ENCODE measurements at places on chromosomes 11 and 22.
A peak's percentile ranks its signal among the peaks of the same experiment; 100 is the strongest.

DNA sequence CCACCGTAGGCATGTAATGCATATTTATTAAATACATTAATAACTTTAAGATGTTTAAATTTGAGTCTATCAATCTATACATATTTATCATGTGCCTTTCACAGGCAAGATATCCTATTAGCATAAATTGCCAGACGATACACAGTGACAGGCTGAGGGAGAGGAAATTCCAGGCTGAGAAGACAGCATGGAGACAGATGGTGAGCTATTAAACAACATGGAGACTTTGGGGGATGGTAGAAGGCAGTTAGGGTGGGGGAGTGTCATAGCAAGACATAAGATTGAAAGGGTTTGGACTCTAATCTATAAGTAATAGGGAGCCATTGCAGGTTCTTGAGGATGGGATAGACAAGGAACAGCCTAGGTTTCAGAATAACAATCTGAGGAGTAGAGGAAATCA lies 138.5 kb downstream of the NXPE2 start:
- ATAC-seq: no peak

- ATAC-seq: no peak
These were observed 831 bp downstream of the CHST1 start for GRCh38 chr11:45664376-45665205.

- ATAC-seq: no peak
These were observed 10.4 kb downstream of the SNAP29 start for GRCh38 chr22:20869234-20869633.

- ATAC-seq: no peak
These were observed 45.6 kb upstream of the GDPD4 start for GRCh38 chr11:77346906-77347603.

DNA sequence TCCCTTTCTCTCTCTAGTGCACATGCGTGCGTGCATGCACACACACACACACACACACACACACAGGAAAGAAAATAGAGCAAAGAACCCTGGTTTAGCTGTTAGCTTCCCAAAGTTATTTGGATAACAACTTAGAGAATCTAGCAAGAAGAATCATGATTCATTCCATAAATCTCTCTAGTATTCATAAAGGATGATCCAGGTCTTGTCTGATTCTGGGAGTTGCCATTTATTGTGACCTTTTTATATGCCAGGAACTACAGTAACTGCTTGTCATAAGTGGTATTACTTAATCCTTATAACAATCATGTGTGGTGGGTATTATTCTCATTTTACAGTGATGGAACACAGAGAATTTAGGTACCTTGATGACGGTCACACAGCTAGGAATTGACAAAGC lies 141.5 kb upstream of the MTMR2 start:
- no peak for ATAC-seq

- no peak for ATAC-seq
These were observed 15.9 kb downstream of the MRGPRG start for GRCh38 chr11:3202759-3203158.

GRCh38 chr22:47605441-47605840 lies 843.0 kb downstream of the TBC1D22A start:
- no peak for ATAC-seq

DNA sequence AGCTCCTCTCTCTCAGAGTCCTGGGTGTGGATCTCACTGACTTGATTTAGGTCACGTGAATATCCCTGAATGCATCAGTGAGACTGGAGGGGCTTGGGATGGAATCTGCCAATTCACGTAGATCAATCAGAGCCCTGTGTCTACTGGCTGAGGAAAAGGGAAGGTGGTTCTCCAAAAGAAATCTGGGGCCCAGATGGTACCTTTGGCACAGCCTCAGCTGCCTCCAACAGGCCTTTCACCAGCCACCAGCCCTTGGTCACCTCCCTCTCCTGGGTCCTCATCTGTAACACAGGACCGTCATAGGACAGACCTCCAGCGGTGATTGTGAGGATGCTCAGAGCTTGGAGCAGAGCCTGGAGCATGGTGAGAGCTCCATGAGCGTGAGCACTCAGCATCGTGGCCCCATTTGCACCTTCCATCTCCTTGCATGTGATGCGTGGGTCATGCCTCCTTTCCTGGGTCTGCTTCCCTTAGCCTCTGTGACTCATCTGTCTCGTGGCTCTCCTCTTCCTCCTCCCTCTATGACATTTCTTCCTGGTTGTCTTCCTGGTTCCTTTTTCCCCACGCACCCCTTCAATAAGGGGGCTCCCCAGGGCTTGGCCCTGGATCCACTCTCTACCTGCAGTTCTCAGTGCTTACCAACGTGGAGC lies 7.5 kb upstream of the MIEF1 start:
- ATAC-seq: no peak

DNA sequence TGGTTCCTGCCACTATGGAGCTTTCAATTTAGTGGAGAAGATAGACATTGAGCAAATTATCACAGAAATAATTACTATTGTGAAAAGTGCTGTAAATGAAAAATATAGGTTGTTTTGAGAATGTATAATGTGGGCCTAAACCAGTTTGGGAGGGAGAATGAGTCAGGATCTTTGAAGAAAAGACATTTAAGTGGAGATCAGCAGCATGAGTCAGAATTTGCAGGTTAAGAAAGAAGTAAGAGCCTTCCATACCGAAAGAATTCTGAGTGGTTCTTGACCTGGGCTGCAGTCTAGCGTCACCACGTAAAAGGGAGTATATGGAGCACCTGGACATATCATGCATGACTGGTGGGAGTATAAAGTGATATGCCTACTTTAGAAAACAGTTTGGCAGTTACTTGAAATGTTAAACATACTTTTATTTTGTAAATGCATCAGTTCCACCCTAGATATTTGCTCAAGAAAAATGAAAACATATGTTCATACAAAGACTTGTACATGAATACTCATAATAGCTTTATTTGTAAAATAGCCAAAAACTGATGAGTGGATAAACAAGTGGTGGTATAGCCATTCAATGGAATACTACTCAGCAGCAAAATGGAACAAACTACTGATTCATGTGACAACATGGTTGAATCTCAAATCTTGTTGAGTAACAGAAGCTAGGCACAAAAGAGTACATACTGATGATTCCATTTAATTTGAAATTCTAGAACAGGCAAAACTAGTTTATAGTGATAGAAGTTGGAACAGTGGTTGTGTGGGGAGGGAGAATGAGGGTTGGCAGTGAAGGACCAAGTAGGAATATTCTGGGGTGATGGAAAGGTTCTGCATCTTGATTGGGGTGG lies 99.2 kb downstream of the STIM1 start:
- ATAC-seq: peak; percentile 77

GRCh38 chr11:12110201-12110713 lies at the start of gene MICAL2:
MICAL2 (plus strand) TSS chr11:12110590; CDS start chr11:12162156, 51,566 bp downstream.
- ATAC-seq: peak; percentile 98

GRCh38 chr22:18071968-18072310 lies 5.9 kb upstream of the PEX26 start:
- ATAC-seq: no peak

- ATAC-seq: no peak
These were observed 23.7 kb downstream of the NF2 start for GRCh38 chr22:29627196-29627535.

- no peak for ATAC-seq
These were observed 24.0 kb upstream of the CADM1 start for GRCh38 chr11:115528225-115528624.

DNA sequence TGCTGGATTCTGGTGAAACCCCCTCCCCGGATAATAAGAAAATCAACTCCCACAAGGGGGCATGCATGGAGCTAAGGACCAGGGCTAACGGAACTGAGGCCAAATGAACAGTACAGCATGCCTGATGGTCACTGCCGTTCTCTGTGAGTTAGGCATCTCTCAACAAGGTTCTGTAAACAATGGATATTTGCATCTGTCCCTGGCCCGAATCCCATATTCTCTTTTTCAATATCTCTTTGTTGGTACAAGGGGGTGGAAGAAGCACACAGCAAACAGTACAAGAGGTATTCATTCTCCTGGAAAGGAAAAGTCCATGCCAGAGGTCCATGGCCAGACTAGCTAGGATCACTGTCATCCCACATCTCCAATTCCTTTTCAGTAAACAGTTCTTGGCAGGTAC lies 32.2 kb upstream of the APOA1 start:
- ATAC-seq: no peak

DNA sequence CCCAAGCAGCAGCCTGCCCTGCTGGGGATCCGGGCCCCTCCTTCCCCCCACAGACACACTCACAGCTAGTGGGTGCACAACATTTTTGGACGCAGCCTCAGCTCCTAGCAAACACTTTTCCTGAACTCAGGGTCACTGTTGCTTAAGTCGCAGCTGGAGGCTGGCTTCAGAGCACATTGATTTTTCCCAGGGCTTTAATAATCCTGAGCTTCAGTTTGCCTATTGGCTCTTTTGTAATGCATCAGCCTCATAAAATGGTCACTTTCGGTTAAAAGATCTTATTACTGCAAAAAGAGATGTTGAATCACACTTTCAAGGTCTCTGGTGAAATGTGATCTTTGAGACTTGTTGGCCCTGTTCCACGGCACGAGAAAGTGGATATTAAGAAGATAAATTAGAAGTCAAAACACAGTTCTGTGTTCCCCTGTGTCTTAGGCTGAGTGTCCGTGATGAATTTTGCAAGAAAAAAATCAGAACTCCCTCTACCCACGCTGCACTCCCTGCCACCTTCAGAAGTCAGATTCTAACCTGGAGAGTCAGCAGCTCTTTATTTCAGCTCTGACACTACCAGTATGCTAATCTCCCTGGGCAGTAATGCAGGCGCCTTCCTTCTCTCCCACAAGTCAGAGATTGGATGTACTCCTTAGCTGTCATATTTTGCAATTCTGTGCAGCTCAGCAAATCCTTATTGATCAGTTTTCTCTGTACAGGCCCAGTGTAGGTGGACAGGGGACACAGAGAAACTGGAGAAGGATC lies 158.2 kb upstream of the E2F8 start:
- ATAC-seq: no peak

DNA sequence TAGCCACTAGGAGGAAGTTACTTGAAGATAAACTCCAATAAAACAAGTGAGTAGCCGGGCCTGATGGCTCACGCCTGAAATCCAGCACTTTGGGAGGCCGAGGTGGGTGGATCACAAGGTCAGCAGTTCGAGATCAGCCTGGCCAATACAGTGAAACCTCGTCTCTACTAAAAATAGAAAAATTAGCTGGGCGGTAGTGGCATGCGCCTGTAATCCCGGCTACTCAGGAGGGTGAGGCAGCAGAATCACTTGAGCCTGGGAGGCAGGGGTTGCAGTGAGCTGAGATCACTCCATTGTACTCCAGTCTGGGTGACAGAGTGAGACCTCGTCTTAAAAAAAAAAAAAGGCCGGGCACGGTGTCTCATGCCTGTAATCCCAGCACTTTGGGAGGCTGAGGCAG lies 34.0 kb upstream of the CLPB start:
- ATAC-seq: no peak

DNA sequence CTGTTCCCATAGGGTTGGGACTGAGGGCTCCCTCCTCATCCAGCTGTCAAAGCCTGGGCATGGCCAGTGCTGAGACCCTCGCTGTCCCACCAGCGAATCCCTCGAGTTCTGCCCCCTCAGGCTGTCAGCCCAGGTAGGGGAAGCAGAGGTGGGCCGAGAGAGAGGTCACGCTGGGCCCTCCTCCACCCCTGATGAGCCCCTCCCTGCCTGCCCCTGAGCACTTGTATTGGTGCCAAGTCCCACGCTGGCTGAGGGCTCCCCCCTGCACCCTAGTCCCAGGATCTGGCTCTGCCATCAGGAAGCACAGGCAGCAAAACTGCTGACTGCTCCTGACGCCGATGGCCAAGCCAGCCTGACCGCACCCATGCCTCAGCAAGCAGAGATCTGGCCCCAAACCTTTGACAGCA lies 3.3 kb downstream of the PRR33 start:
- ATAC-seq: no peak

- ATAC-seq: no peak
These were observed 21.6 kb upstream of the TEF start for GRCh38 chr22:41360126-41360525.

GRCh38 chr11:2473361-2474058 lies 28.7 kb downstream of the KCNQ1 start:
- no peak for ATAC-seq

- ATAC-seq: peak; percentile 59
These were observed 104.5 kb upstream of the RAG2 start for GRCh38 chr11:36702330-36703054.

DNA sequence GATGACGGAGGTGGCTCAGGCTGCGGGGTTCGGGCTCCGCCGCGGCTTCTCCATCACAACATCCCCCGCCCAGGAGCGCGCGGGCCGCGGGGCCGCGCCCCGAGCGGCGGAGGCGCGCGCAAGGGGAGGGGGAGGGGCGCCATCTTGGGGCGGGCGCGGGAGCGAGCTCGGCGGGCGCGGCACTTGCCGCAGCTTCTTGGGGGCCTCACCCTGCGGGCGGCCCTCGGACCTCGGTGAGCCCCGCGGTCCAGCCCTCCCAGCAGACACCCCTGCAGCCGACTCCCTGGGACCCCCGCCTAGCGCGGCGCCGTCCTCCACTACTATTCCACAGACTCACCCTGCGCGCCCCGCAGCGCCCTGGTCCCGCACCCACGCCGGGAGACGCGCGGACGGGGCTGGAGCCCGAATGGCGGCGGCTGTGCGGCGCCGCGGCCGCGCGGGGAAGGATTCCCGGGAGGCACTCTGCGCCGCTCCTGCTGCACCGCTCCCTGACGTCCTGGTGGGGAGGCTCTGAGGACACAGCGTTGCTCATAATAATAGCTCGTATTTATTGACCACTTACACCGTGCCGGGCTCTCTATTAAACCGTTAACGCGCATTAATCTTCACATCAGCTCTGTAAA lies at the start of gene APBB1:
APBB1 (minus strand) TSS at position 86 of the 623 bp plus-strand sequence. CDS start 7,747 bp downstream, outside the sequence.
- peak; percentile 84 for ATAC-seq

DNA sequence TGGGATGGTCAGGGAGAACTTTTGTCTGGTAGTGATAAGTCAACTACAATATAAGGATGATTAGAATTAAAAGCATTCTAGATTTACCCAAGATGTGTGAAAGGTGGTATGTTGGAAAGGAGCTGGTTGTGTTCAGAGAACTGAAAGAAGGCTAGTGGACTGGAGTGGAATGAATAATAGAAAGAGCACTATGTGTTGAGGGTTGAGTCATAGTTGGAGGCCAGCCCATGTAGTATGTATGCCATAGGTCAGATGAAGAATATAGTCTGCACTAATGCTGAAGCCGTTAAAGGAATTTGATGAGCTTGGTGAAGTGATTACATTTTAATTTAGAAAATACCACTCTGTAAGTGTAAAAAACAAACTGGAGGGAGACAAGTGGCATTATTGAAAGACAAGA lies 514.1 kb downstream of the CNTN5 start:
- ATAC-seq: no peak

GRCh38 chr11:33656768-33657167 lies 43.9 kb downstream of the C11orf91 start:
- ATAC-seq: no peak

DNA sequence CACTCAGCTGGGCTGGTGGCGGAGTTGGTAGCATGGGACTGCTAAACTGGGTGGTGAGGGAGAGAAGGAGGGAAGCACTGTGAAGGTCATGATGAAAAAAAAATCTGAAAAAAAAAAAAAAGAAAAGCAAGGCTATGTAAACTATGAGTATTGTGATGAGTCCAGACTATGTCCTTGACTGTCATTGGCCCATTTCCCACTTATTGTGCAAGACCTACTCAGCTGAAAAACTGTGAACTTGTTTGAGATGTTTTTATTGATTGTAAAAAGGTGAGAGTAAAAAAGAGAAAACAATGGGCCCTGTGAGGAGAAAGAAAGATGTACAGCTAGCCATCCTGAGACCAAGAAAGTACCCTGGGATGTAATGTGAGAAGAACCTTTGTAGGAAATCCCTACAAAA lies 798.4 kb upstream of the TENM4 start:
- ATAC-seq: no peak
